Endothelial cell of umbilical vein (primary cell): ENCODE measurements at places on chromosomes 7 and 10. TPM values are rescaled to one million over a fixed set of nuclear protein-coding genes. Genes with fewer than 3 reads are reported as not detected.

- no peak overlapping the region for H3K4me3 ChIP-seq
- DNase-seq = no peak
- H3K27me3 ChIP-seq = no peaks in the 10 kb centered on the region
- no peak overlapping the region for H3K27ac ChIP-seq
- H3K4me1 ChIP-seq = no peaks in the 10 kb centered on the region
- no peaks in the 10 kb centered on the region for H3K36me3 ChIP-seq
These were observed 134.8 kb downstream of the CFAP58 start for GRCh38 chr10:104488439-104488832.

DNA sequence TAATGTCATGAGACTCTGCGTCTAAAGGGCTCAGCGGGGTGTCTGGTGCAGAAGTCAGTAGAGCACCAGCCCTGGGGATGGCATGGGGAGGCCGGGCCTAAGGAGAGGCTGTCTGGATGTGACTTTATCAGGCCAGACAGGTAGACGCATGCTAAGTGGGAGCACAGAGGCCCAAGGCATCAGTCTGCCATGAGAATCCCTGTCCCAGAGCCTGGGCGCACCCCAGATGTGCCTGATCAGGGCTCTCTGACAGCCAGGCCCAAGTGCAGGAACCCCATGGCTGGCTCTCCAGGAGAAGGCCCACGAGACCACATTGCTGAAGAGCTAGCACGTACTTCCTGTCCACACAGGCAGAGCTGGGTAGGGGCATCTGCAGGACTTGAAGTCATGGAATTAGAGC is 48.0 kb upstream of the CPXM2 start:
- no peak overlapping the region for H3K4me3 ChIP-seq
- DNase-seq = no peak
- H3K4me1 ChIP-seq = no peaks in the 10 kb centered on the region

- no peak overlapping the region for H3K27ac ChIP-seq
- no peak overlapping the region for H3K4me3 ChIP-seq
- no peaks in the 10 kb centered on the region for H3K36me3 ChIP-seq
These were observed 85.2 kb downstream of the WNT2 start for GRCh38 chr7:117237646-117238045.

DNA sequence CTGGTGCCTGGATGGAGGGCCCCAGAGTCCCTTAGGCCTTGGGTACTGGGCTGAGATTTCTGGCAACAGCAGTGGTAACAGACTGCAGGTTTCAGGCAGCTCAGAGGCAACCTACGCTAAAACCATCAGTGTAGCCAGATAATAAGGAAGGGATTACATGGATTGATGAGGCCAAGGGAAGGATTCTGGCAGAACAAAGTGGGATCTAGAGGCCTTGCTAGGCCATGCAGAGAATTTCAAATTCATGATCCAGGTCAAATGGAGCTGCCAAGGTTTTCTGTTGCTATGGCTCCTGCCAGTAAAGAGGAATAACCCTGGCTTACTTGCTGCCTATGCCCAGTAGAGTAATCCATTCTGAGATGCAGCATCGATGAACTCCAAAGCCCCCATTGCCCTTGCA is 445.7 kb downstream of the ADRA2A start:
- DNase-seq = no peak
- no peak overlapping the region for H3K27ac ChIP-seq
- no peaks in the 10 kb centered on the region for H3K27me3 ChIP-seq

DNA sequence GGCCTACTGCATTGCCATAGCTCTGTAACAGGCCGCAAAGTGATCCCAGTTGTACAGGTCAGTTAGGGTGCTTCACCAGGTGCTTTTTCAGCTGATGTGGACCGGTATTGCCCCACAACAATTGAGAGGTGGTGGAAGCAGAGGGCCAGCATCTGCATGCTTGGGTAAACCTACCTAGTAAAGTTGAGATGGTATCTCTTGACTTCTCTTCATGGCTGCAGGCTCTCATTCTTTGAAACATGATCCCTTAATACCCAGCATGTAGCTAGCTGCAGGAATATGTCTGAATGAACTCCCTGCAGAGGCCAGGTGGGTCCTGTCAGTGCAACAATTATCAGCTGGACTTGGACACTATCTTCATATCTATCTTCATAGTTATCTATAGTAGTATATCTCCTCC is 60.7 kb upstream of the CCDC6 start:
- no peaks in the 10 kb centered on the region for H3K36me3 ChIP-seq
- DNase-seq = no peak
- no peak overlapping the region for H3K4me3 ChIP-seq
- no peaks in the 10 kb centered on the region for H3K4me1 ChIP-seq

- peak; percentile 47 for DNase-seq
- H3K36me3 ChIP-seq = peaks cover 2% of the 10 kb centered on the region
- peaks cover 21% of the 10 kb centered on the region for H3K4me1 ChIP-seq
- H3K27me3 ChIP-seq = no peaks in the 10 kb centered on the region
These were observed 941 bp upstream of the LUC7L2 start for GRCh38 chr7:139358541-139359365.

DNA sequence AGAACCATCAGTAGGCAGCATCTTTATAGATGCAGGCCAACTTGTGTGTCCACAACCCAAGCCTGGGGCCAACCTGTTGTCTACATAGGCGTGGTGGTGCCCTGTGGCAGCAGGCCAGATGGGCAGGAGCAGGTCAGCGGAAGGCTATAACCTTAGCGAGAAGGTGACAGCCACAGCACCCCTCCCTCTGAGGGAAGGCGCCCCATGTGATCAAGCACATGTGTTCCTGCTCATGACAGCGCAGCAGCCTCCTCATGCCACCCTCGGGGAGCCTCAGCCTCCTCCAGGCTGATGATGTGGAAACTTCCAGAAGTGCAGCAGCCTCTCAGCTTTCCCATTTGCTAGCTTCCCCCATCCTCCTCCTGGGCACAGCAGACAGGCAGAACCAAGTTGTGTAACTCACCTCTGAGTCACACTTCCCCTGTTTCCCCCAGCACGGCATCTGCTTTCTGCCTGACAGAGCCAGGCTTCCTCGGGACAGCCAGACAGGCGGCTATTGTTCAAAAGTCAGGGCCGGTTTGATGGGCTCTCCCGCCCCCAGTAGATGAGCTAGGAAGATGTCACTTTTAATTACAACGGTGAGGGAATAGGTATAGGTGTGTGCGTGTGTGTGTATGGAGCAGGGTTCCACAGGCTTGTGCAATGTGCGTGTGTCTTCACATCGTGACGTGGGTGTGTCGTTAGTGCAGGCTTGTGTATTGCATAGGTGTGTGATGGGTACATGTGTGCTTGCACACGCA is 312.0 kb upstream of the ZMIZ1 start:
- peak overlapping the region; percentile 54 for H3K27ac ChIP-seq
- H3K4me1 ChIP-seq = peaks cover 34% of the 10 kb centered on the region
- H3K27me3 ChIP-seq = peaks cover 6% of the 10 kb centered on the region
- DNase-seq = peak; percentile 95

The DPYSL4 gene
- total RNA-seq = 32.9 and 60.0 TPM in 2 replicates

DNA sequence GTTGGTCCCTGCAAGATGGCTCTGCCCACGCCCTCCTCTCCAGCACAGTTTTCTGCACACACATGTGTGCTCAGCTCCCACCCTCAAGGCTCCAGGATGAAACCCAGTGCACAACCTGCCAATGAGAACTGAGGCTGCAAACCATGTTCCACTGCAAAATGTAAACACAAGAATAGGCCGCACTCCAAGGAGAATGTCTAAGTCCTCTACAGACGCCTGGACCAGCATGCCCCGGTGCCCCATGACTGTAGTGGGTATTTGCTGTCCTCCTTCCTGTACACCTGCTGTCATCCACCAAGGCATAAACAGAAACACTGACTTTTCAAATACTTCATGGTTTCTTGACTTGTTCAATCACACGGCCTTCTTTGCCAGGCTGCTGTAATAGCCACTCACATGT is 72.6 kb downstream of the COBL start:
- H3K4me3 ChIP-seq = no peak overlapping the region
- no peak overlapping the region for H3K27ac ChIP-seq
- H3K36me3 ChIP-seq = no peaks in the 10 kb centered on the region
- DNase-seq = no peak
- H3K27me3 ChIP-seq = no peaks in the 10 kb centered on the region

The SCART1 gene
- 1.0 and 1.1 TPM in 2 replicates for total RNA-seq

The PIK3CG gene
- 4.9 and 6.2 TPM in 2 replicates for total RNA-seq

- H3K27ac ChIP-seq = no peak overlapping the region
- no peaks in the 10 kb centered on the region for H3K27me3 ChIP-seq
- DNase-seq = peak; percentile 89
- H3K36me3 ChIP-seq = peaks cover 7% of the 10 kb centered on the region
- H3K4me3 ChIP-seq = no peak overlapping the region
These were observed 87.2 kb downstream of the RNF216 start for GRCh38 chr7:5694221-5694754.

The TRPV5 gene
- total RNA-seq = not detected in 2 replicates

- H3K4me1 ChIP-seq = peaks cover 3% of the 10 kb centered on the region
- H3K4me3 ChIP-seq = no peak overlapping the region
- DNase-seq = no peak
- H3K36me3 ChIP-seq = no peaks in the 10 kb centered on the region
- H3K27me3 ChIP-seq = peaks cover 7% of the 10 kb centered on the region
These were observed 6.2 kb downstream of the SLC26A4 start for GRCh38 chr7:107666790-107667189.

The LEP gene
- not detected in 2 replicates for total RNA-seq

The DDX50 gene
- total RNA-seq = 25.9 and 28.2 TPM in 2 replicates

- H3K4me3 ChIP-seq = no peak overlapping the region
- H3K27ac ChIP-seq = no peak overlapping the region
- no peaks in the 10 kb centered on the region for H3K27me3 ChIP-seq
- H3K36me3 ChIP-seq = no peaks in the 10 kb centered on the region
- no peaks in the 10 kb centered on the region for H3K4me1 ChIP-seq
- no peak for DNase-seq
These were observed 110.6 kb downstream of the LSM5 start for GRCh38 chr7:32379510-32380112.

The PVRIG gene
- 0.80 TPM in 1 of 2 replicates, not detected in the other for total RNA-seq

GRCh38 chr7:98779800-98780587 is 89.8 kb downstream of the TMEM130 start:
- H3K27me3 ChIP-seq = no peaks in the 10 kb centered on the region
- no peaks in the 10 kb centered on the region for H3K36me3 ChIP-seq
- DNase-seq = no peak
- no peak overlapping the region for H3K4me3 ChIP-seq
- no peak overlapping the region for H3K27ac ChIP-seq

DNA sequence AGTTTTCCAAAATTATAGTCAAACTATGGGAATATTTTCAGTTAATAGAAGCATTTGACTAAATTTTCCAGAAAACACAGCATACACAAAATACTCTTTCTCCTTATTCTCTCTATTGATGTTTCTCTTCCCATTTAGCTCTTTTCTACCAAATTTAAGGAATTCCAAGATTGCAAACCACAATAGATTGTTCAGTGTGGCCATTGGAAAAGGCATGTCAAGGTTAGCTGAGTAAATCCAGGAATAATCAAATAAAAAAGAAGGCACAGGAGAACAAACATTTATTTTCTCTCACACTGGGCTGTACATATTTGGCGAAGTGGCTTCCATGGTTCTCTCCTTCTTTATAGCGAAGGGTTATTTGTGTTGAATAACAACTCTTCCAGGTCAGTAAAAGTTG is 117.3 kb downstream of the THSD7A start:
- H3K27ac ChIP-seq = peak overlapping the region; percentile 89
- no peaks in the 10 kb centered on the region for H3K27me3 ChIP-seq
- peak; percentile 20 for DNase-seq

- peaks cover 3% of the 10 kb centered on the region for H3K27me3 ChIP-seq
- DNase-seq = peak; percentile 68
- no peak overlapping the region for H3K4me3 ChIP-seq
- H3K27ac ChIP-seq = no peak overlapping the region
- H3K4me1 ChIP-seq = peaks cover 7% of the 10 kb centered on the region
These were observed 3.1 kb downstream of the ANKRD22 start for GRCh38 chr10:88848499-88848898.
